Skin of body (tissue), 3 donors: ENCODE measurements at places on chromosomes 5 and 9.
A peak's percentile ranks its signal among the peaks of the same experiment; 100 is the strongest.

- no peak for DNase-seq
These were observed 89.8 kb downstream of the CD180 start for GRCh38 chr5:67106626-67107342.

DNA sequence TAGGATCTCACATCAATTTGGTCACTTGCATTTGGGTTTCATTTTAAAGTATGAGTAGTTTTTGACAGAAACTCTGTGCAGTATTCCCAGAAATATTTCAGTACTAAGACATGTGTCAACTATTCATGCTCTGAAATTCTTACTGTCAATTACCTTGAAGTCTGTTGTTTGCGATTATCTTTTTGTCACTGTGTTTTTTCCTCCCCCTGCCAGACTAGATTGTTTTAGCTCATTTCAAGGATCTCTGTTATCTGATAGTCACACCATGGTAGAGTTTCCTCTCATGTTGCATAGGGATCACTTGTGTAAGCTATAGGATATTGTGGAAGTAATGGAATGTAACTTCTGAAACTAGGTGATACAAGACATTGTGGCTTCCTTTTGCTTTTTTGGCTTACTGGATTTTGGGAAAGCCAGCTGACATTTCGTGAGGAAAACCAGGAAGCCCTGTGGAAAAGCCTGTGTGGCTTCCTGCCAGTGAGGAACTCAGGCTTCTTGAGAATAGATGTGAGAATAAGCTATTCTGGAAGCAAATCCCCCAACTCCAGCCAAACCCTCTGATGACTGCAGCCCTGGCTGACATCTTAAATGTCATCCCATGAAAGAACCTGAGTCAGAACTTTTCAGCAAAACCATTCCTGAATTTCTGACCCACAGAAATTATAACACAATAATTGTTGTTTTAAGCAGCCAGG lies 122.2 kb downstream of the FGF10 start:
- DNase-seq: no peak

- no peak for DNase-seq
These were observed 22.0 kb downstream of the NSG2 start for GRCh38 chr5:174067499-174067898.

DNA sequence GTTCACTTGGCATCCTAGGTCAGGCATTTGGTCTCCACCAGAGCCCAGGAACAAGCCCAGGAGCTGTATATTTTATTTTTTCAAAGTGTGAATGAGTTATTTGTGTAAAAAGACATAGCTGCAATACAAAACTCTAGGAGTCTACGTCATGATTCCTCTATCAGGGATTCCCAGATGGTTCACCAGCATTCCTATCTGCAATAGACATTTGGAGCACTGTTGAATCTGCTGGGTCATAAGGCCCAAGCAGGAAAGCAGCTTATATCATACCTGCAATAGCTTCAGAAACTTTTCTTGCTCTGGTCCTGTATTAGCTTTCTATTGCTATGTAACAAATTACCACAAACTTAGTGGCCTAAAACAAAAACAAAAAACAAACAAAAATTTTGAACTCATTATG lies 16.7 kb upstream of the DELE1 start:
- DNase-seq: no peak

DNA sequence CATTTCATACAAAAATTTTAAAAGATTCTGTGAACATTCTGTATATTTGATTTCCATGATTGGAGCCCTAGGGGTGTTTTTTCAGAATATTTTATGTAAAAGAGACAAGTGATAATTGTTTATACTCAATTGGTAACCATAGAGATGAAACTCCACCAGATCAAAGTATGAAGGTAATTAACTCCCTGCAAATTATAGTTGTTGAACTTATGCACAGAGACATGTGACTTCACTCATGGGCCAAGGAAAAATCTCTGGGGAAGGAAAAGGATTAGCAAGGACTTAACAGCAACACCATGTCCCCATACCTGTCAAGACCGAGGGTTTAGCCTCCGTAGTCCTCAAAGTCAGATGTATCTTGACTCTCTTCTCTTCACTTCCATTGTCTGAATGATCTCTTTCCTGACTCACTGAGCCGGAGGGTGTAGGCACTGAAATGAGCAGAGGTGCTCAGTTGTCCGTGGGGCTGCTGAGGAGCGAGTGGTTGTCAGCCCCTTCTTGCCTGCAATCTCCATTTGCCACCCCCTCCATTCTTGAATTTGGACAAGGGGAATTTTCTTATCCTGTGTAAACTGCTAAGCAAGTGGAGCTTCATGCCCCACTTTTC lies 17.5 kb upstream of the CXCL14 start:
- no peak for DNase-seq

DNA sequence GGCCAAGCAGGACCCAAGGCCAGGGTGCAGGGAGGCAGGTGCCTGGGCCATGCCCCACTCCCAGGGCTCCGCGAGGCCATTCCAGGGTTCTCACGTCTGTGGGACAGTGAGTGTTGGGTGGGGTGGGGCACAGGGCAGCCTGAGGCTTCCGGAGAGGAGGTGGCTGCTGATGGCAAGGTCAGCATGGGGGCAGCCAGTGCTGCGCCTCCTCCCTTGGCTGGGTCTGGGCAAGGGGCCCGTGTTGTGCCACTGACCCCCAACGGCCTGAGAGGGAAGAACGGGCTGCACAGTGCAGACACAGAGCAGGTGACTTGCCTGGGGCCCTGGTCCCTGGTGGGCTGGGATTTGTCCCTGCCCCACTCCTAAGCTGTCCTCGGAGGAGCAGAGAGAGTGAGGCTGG lies 82.1 kb downstream of the RXRA start:
- no peak for DNase-seq

DNA sequence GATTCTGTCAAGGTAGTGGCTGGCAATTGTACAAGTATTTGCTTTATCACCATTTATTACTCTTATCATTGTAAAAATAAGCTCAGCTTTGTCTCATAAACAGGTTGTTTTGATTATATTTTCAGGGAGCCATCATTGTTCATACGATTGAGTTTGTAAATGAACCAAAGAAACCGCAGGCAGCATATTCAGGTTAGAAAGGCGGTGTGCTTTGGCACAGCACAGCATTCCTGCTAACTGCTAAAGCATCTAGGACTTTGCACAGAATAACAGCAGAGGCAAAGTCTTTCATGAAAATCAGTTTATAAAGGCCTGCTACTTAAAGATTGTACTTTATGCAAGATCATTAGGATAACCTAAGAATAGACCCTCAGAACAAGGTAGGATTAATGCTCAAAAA lies 281.5 kb upstream of the SLC24A2 start:
- DNase-seq: no peak

GRCh38 chr5:118176146-118176545 lies 812.2 kb downstream of the DTWD2 start:
- no peak for DNase-seq

- DNase-seq: no peak
These were observed 458.6 kb downstream of the ZNF608 start for GRCh38 chr5:124287813-124288212.

- no peak for DNase-seq
These were observed 676 bp upstream of the OCLN start for GRCh38 chr5:69491838-69492390.

DNA sequence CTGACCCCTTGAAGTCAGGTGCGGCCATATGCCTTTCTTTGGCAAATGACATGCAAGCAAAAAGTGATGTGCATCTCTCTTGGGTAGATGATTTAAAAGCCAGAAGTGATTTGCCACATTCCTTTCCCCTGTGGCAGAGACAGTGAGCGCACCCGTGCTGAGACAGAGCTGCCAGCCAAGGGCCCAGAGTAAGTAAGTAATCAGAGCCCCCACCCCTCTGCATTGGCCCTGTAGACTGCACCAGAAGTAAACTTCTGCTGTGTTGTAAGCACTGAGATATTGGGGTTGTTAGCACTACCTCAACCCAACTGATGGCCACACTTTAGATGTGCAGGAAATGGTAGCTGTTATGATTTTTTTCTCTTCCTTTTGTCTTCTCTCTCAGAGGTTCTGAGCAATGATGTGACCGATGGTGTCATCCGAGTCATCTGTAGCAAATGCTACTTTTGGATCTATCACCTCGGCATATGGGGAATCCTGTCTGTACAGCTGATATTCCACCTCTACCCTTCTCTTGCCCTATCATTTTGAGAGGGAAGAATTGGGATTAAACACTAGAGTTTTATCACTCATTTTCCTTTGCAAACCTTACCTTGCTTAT lies 58.0 kb downstream of the DOCK2 start:
- no peak for DNase-seq

DNA sequence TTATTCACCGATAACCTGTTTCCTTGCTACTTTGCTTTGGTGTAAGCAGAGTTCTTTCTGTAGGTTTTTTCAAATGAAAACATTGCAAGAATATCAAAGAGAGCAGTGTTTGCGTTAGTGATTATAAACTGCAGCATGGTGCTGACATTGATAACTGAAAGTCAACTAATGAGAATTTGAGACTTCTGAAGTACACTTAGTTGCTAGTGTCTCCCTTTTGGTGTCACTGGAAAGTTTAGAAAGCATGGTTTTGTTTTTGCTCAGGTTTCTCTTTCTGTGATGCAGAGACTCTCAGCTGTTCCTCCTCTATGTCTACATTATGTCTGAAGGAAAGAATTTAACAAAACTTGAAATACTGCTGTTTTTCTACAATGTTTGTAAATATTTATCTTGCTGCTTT lies 80.2 kb upstream of the ZNF169 start:
- no peak for DNase-seq

- peak; percentile 34 for DNase-seq
These were observed 83.8 kb upstream of the FREM1 start for GRCh38 chr9:14993901-14994554.

GRCh38 chr5:82031220-82032119 lies 59.6 kb downstream of the ATG10 start:
- DNase-seq: no peak

DNA sequence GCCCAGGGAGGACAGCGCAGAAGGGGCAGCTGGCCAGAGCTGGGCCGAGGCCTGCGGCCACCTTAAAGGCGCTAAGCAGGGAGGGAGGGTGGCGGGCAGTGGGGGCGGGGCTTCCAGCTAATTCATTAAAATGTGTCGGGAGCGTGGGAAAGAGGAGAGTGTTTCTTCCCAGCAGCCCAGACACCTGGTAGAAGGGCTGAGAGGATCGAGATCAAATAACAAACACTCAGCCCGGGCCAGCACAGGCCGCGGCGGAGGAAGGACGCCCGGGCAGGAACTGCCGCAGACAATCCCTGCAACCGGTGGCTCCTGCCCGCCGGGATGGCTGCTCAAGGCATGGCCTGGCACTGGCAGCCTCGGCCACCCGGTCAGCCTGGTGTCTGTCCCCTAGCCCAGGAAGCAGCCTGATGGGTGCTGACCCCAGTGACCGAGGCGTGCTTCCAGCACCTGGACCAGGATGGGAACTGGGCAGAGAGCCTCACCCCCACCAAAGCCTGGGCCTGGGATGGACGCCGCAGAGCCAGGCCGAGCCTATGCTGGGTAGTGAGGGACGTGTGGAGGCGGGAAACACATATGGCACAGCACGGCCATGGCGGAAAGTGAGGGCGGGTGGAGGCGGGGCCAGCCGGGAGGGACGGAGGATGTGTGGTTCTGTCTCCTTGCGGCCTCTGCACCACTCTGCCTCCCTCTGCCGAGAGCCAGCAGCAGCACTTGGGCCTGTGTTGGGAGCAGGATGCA lies 3.2 kb upstream of the NRARP start:
- peak; percentile 39 for DNase-seq

- DNase-seq: no peak
These were observed at the start of gene TESK1 for GRCh38 chr9:35604578-35605350. Gene TESK1, plus strand, starts transcription at chr9:35605262. Its CDS starts 358 bp downstream, at chr9:35605620.

GRCh38 chr9:91395553-91396471 lies 27.8 kb downstream of the NFIL3 start:
- no peak for DNase-seq

- DNase-seq: no peak
These were observed 199.4 kb downstream of the ESM1 start for GRCh38 chr5:54785729-54786591.

GRCh38 chr5:171494452-171495121 lies 75.1 kb downstream of the FGF18 start:
- DNase-seq: peak; percentile 93

DNA sequence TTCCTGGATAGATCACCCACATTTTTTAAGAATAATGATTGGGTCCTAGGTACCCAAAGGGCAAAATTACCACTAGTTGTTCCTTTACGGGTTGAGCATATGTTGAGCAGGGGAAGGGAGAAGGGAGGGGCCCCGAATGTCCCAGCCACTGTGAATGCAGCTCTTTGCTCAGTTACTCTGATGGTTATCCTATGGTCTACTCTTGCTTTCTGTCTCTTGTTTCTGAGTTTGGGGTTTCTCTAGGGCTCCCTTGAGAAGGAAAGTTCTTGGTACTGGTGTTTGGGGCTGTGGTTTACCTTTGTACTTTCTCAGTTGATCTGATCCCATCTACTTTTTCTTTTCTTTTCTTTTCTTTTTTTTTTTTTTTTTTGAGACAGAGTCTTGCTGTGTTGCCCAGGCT lies 55.6 kb downstream of the ALG2 start:
- DNase-seq: no peak

DNA sequence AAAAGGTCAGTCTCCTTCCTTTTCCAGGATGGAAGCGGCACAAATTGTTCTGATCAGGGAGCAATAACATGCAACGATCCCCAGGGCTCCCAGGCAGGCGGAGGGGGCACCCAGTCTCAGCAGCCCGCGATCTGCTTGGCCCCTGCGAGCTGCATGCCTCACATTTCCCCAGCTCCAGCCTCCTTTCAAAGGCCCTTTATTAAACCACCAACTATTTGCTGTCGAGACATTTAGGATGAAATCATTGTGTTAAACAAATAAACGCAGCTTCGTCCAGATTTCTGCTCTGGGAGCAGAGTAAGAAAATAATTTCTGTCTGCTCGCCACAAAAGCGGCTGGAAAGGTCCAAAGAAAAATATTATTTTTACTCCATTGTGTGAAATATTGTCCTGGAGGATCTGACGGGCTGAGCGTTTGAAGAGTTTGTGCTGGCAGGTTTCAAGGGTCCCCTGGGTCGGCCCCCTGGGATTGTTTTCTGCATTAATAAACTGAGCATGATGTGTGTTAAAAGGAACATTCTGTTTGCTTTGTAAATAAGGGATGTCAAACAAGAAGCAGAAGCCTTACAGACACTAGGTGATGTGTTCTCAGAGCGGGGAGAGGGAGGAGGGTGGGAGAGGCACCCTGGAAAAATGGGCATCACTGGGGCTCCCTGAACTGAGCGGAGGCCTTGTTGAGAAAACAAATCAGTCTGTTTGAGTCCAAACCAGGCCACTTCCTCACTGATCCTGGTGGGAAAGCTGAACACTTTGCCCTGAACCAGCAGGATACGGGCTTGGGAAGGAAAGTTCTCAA lies 110.1 kb downstream of the FOXD1 start:
- DNase-seq: no peak

GRCh38 chr5:15630441-15630840 lies 130.5 kb downstream of the FBXL7 start:
- no peak for DNase-seq

DNA sequence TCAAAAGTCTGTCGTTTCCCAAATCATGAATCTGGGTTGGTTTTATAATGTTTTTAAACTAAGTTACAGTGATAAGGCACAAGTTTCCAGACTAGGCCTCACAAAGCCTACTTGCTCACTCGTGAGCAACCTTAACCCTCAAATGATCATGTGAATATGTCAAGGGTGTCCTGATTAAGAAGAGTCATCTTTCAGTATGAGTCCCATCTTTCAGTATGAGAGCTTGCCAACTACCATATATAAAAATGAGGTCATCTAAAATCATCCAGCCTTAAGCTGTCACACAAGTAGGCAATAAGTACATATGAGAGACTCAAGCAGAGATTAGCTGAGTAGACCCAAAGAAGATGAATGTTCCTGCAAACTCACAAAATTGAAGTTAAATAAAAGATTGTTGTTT lies 668.4 kb upstream of the FAM174A start:
- no peak for DNase-seq
